ENCODE measurements at places on chromosomes 7 and 10.

GRCh38 chr7:113698556-113699220 is 220.1 kb downstream of the PPP1R3A start:
- DNase-seq: no peak

- DNase-seq: no peak
Observed at GRCh38 chr7:116546916-116547315, 22.1 kb downstream of the CAV1 start.

DNA sequence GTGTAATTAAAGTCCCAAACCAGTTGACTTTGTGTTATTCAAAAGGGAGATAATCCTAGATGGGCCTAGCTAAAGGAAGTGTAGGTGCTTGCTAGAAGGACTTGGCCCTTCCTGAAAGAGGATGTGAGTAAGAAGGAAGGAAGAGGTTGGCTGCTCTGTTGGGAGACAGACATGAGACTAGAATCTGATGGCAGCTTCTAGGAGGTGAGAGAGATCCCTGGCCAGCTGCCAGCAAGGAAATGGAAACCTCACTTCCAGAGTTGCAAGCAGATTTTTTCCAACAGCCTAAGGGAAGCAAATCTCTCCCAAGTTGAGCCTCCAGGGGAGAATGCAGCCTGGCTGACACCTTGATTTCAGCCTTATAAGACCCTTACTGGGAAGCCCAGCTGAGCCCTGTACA is 368.4 kb upstream of the ZMIZ1 start:
- no peak for DNase-seq

- no peak for DNase-seq
Observed at GRCh38 chr7:142053988-142054387, 57.5 kb upstream of the MGAM2 start.

DNA sequence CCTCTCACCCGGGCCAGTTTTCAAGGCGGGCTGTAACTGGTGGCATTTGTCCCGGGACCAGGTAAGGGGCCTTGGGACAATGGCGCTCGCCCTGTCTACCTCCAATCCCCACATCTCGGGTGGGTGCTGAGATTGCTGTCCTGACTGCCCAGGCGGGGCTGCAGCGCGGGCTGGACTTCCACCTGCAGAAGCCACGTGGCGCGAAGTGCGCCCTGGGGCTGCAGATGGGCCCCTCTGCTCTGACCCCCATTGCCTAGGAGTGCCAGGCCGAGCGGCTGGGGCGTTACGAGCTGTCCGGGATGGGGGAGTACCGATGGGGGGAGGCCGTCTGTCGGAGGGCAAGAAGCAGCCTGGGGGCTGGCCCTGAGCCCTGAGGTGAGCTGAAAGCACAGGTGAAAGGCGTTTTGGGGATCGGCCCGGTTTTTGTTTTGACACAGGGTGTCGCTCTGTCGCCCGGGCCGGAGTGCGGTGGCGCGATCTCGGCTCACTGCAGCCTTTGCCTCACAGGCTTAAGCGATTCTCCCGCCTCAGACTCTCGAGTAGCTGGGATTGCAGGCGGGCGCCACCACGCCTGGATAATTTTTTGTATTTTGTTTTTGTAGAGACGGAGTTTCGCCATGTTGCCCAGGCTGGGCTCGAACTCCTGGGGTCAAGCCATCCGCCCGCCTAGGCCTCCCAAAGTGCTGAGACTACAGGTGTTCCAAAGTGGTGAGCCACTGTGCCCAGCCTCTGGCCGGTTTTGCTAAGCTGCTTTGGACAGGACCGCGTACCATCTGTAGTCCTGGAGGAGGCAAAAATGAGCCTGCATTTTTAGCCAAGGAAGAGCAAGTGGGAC is at the start of gene SFXN2:
Gene SFXN2 (plus strand): TSS at position 16 of the 835 bp plus-strand sequence. CDS start 12,001 bp downstream, outside the sequence.
- no peak for DNase-seq

- DNase-seq: no peak
Observed at GRCh38 chr10:94286901-94287300, 75.8 kb downstream of the NOC3L start.

DNA sequence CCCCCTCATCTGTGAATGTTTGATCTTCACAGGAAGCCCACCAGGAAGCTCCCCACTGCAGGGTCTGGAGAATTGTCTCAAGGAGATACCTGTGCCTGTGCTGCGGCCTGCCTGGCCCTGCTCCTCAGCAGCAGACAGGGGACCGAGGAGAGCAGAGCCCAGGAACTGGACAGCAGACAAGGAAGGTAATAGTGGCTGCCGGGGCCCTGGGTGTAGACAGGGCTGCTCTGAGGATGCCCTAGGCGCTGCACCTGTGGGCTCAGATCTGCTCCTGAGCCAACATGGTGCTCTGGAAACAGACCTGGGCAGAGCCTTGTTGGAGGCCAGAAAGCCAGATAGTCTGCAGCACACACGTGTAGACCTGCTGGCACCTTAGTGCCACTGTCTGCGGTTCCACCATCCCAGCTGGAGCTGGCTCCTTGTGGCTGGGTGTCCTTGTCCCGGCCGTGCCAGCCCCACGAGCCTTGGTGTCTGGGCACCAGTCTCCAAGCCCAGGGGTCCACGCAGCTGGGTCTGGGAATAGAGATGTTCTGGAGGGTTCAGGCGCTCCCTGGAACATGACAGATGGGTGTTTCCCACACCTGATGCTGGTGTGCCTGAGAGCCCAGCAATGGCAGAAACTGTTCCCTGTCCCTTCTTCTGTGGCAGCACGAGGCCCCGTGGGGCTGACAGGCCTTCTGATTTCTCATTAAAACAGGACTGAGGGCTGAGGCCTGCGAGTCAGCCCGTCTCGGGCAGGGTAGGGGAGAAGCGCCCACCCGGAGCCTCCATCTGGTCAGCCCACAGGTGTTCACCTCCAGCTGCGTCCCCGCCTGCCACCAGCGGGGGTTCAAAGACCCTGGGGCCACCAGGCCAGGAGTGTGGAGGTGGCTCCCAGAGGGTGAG is 44.7 kb downstream of the ZNF467 start:
- no peak for DNase-seq

- DNase-seq: no peak
Observed at GRCh38 chr7:50663396-50664102, 98.3 kb upstream of the DDC start.

DNA sequence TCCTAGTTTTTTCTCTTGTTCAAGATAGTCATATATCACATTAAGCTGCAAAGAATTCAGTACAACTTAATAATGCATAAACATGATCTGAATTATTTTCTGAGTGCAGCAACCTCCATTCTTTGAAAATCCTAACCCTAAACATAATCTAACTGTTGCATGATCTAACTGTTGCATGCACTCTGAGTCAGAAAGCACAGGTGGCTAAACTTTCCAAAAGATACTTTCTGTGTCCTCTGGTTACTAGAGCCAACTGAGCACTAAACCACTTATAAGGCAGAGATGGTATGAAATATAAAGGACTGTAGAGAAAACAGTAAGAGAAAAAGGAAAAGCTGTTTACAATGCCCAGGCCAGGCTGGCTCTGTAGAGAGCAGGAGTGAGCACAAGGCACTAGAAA is 23.0 kb upstream of the FAM133B start:
- no peak for DNase-seq

GRCh38 chr7:30023524-30023923 is 3.0 kb downstream of the FKBP14 start:
- no peak for DNase-seq

GRCh38 chr7:5442757-5443305 is 19.2 kb upstream of the TNRC18 start:
- DNase-seq: no peak

GRCh38 chr10:13105184-13105583 is 5.2 kb downstream of the OPTN start:
- DNase-seq: no peak

DNA sequence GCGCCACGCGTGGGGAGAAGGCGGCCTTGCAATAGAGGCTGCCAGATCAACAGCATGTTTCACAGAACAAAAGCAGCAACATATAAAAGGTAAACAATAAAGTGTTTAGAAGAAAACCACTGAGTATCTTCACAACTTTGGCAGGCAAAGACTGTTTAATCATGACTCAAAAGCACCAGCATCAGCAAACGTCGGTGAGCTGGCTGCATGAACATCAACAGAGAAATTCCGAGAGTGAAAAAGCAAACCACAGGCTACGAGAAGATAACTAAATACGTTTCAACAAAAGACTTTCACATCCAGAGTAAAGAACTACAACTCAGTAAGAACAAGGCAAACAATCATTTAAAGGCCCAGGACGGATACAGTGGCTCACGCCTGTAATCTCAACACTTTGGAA is 172.0 kb downstream of the MAD1L1 start:
- no peak for DNase-seq

DNA sequence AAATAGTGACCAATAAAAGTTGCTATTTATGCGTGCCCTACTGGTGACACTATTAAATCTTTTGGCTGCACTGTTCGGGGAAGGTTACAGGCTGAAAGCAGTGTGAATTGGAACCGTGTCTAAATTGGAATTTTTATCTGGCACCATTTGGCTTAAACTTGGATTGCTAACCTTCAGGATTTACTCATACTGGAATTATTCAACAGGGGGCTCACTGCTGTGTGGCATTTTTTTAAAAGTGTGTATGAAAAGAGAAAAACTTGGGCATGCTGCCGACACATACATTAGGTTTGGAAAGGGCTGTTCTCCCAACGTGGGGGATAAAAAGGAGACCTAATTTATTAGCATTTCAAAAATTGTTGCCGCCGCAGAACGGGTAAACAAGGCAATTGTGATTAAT is 537.9 kb upstream of the MGMT start:
- DNase-seq: no peak

GRCh38 chr7:128112018-128112780 is 81.0 kb upstream of the LRRC4 start:
- no peak for DNase-seq

GRCh38 chr7:68678196-68678595 is 920.1 kb upstream of the AUTS2 start:
- no peak for DNase-seq

DNA sequence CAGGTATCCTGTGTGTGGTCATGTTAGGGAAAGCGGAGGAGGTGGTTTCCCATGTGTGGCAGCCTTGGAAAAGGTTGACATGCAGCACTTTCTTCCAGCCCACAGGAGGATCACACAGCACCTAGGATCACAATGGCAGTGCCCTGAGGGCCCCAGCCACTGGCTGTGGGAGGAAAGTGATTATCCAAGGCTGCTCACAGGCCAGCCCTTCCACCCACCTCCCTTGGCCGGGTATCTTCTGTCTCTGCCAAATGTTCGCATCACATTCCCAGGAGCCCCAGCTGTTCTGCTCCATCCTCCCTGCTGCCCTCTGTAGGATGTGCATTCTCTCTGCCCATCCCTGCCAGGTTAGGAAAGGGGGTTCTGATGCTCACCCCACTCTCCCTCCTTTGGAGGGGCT is 2.5 kb upstream of the MLXIPL start:
- no peak for DNase-seq

GRCh38 chr7:102220229-102220850 is 66.3 kb upstream of the SH2B2 start:
- DNase-seq: no peak

DNA sequence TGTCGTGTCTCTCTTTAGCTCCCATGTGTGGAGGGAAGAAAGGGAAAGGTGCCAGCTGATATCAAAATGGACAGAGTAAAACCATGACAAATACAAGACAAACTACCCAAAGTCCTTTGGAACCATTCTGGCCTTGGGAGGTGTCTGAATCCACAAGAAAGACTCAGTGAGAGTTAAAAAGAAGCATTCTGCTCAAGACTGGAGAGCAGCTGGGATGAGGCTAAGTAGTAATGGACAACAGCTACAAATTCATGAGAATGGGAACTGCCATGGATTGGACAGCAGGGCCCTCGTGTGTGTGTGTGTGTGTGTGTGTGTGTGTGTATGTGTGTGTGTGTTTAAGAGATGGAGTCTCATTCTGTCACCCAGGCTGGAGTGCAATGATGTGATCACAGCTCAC is 39.6 kb upstream of the MYL10 start:
- no peak for DNase-seq

DNA sequence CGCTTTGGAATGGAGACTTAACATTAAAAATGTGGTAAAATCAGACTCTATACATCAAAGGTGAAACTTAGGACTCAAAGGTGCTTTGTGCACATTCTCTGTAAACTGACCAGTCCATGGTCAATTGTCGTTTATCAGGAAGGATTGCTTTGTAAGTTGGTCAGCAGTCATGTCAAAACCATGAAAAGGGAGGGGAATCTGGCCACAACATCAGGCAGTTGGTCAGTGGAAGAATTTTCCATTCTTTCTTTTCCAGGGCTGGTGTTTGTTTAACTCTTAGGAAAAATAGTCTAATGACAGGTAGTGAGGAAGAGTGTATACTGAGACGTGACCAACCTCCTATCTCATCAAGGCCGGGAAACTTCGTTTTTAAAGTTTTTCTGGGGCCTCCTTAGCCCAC is 226.5 kb downstream of the ADK start:
- no peak for DNase-seq

DNA sequence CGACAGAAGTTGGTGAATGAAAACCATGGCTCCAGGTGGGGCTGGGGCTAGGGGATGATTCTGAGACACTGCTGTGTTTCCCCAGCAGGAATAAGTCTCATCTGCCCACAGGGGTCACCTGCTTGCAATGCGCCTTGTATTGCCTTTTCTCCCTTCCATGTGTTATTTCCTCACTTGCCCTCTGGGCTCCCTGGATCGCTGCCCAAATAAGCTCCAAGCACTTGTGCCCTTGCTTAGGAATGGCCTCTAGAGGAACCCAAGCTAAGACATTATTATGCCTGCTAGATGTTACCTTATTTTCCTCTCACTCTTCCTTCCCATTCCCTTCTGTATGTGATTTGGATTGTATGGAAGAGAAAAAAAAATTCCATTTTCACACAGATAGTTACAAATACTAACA is 24.8 kb upstream of the PLPP4 start:
- no peak for DNase-seq

GRCh38 chr7:151051108-151051507 is 2.8 kb downstream of the ASIC3 start:
- no peak for DNase-seq

- no peak for DNase-seq
Observed at GRCh38 chr7:107850216-107850615, 40.8 kb upstream of the DLD start.

DNA sequence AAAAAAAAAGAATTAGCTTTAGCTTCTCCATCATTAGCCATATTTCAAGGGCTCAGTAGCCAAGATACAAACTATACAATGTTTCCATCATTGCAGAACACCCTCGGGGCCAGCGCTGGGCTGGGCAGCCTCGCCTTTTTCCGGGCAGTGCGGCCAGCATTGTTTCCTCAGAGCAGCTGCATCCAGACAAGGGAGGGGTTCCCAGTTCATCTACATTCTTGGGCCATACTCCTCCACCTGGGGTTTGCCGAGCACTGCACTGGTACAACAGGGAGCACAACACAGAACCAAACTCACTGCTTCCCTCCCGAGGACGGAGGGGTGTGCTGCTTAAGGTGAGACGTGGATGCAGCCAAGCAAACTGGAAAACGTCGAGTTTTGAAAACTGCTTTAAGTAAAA is 2.4 kb upstream of the PKD1L1 start:
- DNase-seq: no peak

DNA sequence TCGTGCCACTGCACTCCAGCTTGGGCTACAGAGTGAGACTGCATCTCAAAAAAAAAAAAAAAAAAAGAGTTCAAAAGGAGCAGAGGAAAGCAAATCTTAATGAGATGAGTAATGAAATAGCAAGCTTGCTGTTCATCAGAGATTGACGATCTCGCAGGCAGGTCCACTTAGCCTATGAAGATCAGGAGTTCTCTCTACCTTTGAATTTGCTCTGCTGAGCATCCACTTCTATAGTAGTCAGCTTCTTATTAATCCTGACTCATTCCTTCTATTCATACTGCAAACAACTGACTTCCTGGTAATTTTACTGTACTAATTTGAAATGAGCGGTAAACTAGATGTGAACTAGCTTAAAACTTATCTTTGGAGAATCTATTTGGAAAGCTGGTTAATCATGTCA is 1014.6 kb downstream of the GATA3 start:
- DNase-seq: no peak
